Suppressor macrophage (primary cell): ENCODE measurements at places on chromosomes 12 and 14.

- DNase-seq = no peak
Measured at GRCh38 chr12:111322336-111323250, 46.3 kb downstream of the PHETA1 start.

DNA sequence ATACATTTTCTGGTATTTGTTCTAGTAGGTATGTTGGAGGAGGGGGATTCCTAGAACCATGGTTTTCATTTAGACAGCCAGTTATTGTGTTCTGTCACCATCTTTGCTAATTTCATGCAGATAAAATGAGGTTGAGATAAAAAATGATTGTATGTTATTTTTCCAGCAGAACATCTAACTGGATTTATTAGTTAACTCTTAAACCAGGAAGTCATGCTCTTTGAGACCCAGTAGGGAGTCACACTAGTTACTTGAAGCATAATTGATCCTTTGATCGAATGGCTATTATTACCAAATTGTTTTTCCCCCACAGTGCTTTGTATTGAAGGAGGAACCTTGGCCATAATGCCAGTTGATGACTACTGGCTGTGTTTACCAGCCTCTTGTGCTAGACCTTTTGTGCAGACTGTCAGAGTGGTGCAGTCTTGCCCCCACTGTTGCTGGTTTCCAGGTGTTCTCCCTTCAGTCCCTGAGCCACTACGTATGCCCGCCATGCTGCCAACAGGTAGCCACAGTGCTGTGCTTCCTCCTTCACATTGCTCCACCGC, 6.0 kb downstream of the EID3 start:
- DNase-seq = no peak

DNA sequence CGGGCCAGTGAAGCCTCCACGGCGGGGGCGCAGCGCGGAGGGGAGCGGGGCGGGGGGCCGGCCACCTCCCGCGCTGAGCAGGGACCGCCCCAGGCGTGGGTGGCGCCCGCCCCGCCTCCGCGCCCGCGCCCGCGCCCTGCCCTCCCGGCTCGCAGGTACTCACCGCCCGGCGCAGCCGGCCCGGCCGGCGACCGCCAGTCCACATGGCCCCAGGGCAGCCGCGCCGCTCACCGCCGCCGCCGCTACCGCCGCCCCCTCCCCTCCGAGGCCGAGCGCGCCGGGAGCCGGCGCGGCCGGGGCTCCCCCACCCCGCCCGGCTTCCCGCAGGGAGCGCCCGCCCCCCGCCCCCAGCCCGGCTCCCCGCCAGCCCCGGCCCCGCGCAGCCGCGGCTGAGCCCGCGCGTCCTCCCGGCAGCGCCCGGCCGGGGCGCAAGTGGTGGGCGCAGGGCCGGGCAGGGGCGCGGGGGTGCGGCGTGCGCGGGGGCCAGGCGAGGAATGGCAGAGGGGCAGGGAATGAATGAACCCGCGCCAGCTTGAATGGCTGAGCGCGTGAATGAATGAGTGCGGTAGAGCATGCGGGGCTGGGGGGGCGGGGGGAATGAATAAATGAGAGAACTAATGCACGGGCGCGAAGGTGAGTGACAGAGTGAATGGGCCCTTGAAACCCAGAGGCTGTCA, at the start of gene BEGAIN:
TSS of gene BEGAIN (minus strand) at position 332 of the 677 bp plus-strand sequence. CDS start at position 205, 127 bp downstream.
- no peak for DNase-seq

DNA sequence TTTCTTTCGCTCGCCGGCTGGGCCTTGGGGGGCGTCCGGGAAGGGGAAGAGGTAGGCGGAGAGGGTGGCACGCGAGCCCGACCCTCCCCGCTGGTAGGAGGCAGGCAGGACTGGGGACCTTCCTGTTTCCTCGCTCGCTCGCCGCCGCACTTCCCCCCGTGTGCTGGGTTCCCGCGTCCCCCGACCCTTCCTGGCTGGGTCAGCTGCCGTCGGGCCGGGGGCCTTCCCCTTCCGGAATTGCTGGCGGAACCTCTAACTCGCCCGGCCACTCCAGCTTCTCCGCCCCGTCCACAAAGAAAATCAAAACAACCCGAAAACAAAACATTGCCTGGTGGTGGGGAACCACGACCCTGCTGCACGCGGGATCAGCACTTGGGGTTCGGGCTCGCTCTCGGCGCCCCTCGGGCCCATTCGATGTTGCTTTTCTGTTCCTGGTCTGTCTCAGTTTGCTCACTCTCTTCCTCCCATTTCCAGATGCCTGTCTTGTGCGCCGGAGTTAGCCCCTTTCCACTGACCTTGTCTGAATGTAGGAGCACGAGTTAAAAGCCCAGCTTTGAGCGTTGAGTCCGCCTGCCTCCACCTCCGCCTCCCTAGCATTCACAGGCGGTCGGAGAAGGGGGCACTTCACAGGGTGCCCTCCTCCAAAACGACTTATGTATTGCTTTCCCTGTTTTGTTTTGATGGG, 581 bp downstream of the PAPOLA start:
- peak; percentile 92 for DNase-seq

DNA sequence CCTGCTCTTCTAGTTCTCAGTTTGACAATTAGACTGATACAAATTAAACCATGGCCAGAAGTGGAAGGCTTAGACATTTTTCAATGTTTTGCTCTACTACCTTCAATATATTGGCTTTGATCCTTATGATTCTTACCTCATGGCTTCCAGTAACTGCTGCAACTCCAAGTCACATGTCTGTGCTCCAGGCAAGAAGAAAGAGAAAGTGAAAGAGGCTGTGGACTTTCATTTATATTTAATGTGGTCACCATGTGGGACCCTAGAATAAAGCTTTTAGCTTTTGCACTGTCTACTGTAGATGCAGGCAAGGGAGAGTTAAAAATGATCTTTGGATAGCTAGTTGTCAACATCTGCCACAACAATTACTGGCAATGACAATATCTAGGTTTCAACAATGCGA, 214.3 kb upstream of the PDE3A start:
- DNase-seq = peak; percentile 23

GRCh38 chr12:57152639-57153038, 5.2 kb upstream of the LRP1-AS start:
- DNase-seq = peak; percentile 87

GRCh38 chr12:121917950-121918678, at the start of gene CFAP251:
TSS of gene CFAP251 (plus strand) at chr12:121918592. CDS start at chr12:121921306, 2,714 bp downstream.
- DNase-seq = peak; percentile 96

GRCh38 chr12:49892084-49892731, 11.5 kb downstream of the FAIM2 start:
- DNase-seq = no peak

DNA sequence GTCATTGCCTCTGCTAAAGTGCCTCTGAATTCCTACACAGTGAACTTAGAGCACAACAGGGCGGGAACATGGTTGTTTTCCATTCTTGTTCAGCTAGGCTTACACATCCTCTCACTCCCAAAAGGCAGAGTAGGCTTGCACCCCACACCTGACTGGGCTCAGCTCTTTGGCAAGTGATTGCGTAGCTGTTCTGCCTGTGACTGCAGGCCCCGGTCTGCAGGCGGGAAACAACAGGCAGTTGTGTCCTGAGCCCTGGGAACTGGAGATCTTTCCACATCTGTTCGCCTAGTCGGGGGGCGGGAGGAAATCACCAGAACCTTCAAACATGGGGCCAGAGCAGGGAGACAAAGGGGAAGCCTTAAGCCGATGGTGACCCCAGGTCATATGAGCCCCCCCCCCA, 274.7 kb downstream of the ZFP36L1 start:
- DNase-seq = no peak

DNA sequence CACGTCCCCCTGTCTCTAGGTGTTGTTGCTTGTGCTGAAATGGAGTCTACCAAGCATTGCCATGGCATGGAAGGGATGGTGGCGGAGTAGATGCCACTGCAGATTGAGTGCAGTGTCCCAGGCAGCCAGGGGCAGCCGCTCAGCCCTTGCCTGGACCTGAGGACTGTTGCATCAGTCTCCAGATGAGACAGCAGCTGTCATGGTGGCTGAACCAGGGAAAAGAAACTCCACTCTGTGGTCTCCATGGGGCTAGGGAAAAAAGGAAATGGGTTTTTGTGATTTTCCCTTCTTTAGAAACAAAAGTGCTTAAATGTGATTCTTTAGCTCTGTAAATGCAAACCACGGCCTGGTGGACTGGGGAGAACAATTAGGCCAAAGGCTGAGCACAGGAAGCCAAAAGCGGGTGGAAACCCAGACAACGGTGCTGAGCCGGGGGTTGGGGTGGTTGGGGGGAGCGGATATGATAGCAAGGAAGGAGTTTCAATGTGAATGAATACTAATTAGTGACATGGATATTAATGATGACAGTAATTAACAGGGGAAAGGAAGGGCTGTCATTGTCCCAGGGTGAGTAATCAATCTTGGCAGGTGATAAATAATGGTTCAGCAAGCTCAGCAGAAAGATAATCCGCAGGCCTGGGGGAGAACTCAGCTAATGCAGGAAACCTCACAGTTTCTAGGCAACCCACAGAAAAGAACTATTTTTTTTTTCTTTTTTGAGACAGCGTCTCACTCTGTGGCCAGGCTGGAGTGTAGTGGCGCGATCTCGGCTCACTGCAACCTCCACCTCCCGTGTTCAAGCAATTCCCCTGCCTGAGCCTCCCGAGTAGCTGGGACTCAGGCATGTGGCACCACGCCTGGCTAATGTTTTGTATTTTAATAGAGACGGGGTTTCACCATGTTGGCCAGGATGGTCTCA, 442.6 kb downstream of the DPF3 start:
- peak; percentile 28 for DNase-seq

GRCh38 chr14:68637106-68638021, 155.5 kb downstream of the ZFP36L1 start:
- peak; percentile 83 for DNase-seq

DNA sequence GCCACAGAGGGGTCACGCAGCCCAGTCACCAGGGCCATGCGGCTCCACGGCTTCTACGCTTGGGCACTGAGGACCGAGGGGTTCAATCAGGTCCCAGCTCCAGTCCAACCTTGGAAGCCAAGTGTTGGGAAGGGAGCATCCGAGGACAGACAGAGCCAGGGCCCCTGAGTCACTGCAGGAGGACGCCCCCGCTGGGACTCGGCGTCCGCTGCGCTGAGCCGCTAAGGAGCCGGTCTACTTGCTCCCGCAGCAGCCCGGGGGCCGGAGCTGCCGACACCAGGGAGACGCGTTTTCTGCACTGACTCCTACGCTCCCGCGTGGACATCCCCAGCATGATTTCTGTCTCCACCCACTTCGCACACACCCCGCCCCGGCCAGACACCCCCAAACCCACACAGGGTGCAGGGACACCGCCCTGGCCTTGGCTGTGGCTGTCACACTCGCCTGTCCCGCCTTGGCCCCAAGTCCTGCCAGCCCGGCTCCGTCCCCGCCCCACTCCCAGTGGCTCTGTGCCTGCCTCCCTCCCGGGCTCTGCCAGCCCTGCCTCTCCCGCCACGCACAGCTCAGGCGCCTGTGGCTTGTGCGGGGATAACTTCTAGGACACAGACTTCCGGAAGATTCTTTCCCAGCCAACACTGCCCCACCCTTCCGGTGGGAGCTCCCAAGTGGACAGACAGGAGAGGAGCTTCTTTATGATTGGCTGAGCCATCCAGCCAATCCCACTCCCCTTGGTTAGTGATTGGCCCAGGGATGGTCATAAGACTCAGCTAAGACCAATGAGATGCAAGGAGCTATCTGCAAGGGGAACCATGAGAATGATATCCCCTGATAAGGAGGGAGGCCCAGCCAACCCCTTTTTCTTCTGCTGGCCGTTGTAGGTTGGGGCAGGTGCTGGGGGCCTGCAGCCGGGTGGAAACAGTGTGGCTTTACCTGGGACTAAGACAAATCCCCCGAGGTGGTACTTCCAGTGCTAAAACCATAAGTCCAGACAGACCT, 118.9 kb upstream of the SFSWAP start:
- DNase-seq = no peak

DNA sequence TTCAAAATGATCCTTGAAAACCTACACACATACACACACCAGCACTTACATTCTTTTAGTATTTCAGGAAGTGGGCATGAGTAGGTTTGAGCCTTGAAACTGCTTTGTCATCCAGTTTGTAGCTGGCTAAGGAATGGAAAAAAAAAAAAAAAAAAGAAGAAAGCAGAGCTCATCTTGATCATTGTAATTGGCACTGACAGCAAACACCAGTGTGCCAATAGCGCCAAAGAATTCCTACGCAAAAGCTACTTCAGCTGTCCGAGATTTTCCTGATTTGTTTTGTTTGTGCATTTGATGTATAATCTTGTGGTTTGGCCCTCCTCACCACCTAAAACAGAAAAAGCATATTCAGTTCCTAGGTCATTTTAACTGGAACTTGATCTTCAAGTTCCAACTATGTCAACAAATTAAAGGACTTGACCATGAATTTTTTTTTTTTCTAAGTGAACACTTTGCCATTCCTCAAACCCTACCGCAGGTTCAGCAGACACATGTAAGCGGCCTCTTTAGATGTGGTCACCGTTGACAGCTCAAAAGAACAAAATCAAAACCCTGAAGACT, 57.3 kb downstream of the FLRT2 start:
- DNase-seq = peak; percentile 92

- DNase-seq = no peak
Measured at GRCh38 chr14:35146711-35147149, 24.4 kb downstream of the PRORP start.

GRCh38 chr14:50260511-50260910, 29.1 kb upstream of the SOS2 start:
- peak; percentile 63 for DNase-seq

- DNase-seq = peak; percentile 80
Measured at GRCh38 chr12:4555804-4556203, 6.2 kb upstream of the DYRK4 start.

GRCh38 chr14:64937171-64937820, 5.2 kb downstream of the GPX2 start:
- DNase-seq = no peak

DNA sequence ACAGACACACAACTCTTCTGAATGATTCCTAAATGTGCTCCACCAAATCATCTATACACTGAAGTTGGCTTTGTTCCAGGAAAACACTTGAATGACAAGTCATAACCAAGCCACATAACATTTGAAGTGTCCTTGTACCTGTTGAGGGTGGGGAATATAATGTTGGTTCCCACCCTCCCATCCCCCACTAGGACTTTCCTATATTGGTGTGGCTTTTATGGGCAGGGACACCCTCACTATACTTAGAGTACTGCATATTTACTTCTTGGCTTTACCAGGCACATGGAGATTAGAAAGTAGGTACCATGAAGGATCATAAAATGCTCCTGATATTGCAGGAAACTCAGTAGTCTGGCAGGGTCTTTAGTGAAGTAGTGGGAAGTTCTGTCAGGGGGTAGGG, 9.7 kb upstream of the BHLHE41 start:
- DNase-seq = no peak

DNA sequence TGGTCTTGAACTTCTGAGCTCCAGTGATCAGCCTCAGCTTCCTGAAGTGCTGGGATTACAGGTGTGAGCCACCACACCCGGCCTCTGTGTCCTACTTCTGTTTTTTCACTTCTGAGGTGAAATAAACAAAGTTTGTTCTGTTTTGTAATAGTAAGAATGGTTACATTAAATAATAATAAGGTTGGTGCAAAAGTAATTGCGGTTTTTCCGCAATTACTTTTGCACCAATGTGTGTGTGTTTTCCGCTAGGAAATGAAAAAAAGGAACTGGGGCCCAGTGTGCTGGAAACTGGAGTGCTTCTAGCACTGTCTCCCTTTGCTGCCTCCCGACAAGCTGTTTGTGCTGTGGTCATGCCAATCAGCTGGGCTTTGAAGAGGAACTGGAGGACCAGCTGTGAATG, 140.9 kb downstream of the NTS start:
- DNase-seq = no peak
